ENCODE measurements at places on chromosomes 5 and 9.

- DNase-seq, result no peak
Measured at GRCh38 chr9:114962809-114963208, 32.4 kb upstream of the TNFSF8 start.

DNA sequence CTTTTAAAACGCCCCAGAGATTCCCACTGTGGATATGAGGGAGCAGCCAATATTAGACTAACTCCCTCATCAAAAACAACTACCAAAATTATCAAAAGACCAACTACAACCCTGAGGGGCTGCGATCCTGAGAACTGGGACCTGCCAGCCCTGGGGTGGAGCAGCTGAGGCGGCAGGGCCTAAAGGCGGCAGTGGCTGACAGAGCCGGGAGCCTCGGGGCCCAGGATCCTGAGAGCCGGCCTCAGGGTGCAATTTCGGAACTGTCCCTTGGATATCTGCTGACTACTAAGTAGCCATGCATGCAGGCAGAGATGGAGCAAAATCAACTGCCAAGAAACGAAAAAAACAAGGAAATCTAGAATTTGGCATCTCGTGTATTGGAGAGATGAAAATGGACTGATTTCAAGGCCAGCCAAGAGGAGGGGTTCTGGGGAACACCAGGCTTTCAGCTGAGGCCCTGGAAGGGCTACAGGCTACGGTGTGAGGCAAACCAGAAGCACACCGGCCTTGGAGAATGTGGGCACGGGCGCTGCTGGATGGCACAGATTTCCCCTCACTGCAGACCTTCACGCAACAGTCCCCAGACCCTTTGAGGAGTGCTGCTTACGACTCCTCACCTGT is 63.6 kb upstream of the UBAC1 start:
- no peak for DNase-seq

GRCh38 chr9:94174164-94174563 is 84.9 kb upstream of the ZNF169 start:
- no peak for DNase-seq

DNA sequence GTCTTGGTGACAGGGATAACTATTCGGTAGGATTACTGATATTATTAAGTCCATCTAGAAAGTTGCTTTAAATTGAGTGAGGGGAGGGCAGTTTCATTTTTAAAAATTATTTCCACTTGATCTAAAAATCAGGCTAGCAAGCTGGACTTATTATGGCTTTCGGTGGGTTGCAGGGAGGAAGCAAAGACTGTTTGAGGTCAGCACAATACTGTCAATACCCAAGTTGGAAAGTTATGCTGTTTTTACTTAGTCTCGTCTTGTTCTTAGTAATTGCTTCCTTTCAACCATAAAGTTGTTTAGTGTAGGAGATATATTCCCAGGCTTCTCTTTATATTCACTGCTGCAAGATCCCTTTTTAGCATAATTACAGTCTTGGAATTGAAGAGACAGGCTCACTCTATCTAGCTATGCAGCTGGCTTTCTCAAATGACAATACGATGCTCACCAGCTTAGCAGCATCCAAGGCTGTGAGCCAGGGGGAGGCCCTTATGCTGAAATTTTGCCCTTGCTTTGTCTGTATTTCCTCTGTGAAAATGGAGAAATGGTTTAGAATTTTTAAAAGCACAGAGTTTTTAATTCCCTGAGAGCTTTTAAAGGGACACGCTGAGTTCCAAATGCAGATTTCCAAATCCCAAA is 68.2 kb upstream of the APC start:
- no peak for DNase-seq

DNA sequence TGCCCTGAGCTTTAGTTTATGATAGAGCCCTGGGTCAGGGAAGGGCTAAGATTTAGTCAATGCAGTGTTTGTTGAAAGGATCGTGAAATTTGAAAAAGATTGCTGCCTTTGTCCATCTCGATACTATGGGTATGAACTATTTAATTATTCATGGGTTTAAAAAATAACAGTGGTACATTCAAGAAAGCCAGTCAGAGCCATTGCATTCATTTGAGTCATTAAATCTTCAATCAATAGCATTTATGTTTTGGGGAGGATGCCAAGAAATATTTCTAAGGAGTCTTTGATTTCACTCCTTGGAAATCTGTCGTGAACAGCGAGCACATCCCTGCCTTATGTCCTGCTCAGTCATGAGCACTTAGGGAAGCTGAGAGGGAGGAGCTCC is 54.4 kb upstream of the LRRTM2 start:
- no peak for DNase-seq

DNA sequence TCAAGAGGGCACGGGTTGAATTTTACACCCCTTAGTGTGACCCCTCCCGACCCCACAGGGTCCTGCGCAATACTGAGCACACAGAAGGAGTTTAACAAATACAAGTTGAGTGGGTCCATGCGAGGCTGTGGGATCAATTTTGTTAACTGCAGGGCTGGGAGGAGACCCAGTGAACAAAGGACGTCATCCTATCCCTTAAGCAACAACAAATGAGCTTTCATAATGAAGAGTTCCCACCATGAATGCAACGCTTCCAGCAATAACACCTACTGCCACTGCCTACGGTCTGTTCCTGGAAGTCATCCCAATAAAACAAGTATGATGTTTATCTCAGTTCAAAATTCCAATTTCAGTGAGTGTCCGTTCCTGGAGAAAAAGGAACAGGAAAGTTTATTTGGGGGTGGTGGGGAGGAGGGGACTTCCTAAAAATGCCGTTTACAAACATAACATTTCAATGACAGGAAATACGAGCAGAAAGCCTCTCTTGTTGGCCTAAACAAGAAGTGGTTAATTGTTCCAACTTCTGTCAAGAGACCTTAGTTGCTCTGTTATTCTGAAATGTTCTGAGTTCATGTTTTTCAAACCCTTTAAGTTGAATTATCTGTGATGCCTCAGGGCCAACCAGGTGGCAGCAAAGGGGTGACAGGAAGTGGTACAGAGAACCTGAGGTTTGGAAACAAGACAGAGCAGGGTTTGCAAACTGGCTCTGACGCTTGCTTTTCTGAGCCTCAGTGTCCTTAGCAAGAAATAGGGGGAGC is 65.8 kb upstream of the PLPP6 start:
- peak; percentile 8 for DNase-seq

GRCh38 chr9:2691212-2691611 is 26.1 kb upstream of the KCNV2 start:
- no peak for DNase-seq

All from suppressor macrophage treated with lipopolysaccharide for 4 hours (primary cell).